Thymus (tissue), 14 donors: ENCODE measurements at places on chromosomes 12 and 14. TPM values are rescaled to one million over a fixed set of nuclear protein-coding genes. Genes with fewer than 3 reads are reported as not detected.

GRCh38 chr14:96088911-96089310 lies 49.7 kb downstream of the C14orf132 start:
- no peak for DNase-seq

- DNase-seq = no peak
These were observed 260.8 kb downstream of the TTC8 start for GRCh38 chr14:89085231-89085731.

DNA sequence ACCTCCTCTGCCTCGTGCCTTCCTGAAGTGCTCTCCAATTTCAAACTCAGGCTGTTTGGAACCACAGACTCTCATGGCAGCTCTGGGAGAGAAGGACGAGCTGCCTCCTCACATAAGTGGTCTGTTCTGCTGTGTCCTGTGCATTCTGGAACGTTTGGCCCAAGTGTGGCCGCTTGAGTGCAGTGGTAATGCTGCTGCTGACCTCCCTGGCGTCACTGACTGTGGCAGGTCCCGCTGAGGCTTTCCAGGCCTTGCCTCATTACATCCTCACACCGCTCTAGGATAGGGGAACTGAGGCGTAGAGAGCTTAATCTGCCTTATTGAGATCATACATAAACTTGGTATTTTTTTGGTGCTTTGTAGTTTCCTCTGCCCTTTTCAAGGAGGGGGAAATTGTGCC lies 14.2 kb downstream of the CCDC92 start:
- no peak for DNase-seq

DNA sequence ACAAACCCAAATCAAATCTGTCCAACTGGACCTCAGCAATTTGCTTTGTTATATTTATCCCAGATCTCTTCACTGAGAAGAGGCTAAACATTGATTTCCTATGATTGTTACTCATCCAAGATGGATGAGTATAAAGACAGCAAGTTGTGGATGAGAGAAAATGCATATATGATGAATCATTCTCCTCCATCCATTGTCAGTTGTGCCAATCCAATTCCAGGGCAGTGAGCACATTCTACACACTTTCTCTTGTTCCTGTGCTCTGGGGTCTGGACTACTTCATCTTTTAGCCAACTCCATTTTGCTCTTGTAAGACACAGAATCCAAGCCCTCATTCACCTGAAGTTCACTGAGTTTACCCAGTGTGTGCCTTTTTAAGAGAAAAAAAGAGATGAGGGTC lies 105.7 kb downstream of the GCH1 start:
- no peak for DNase-seq

GRCh38 chr12:32353540-32353939 lies 45.8 kb upstream of the FGD4 start:
- DNase-seq = no peak

- no peak for DNase-seq
These were observed 22.1 kb downstream of the LGMN start for GRCh38 chr14:92726135-92726932.

Gene SLC7A8
- total RNA-seq = 3.2 TPM

- DNase-seq = no peak
These were observed at the start of gene ARHGEF25 for GRCh38 chr12:57611108-57611826. TSS of gene ARHGEF25 (plus strand) at chr12:57611435. CDS start at chr12:57611895, 460 bp downstream.

Gene TSPAN9
- 4.9 TPM for total RNA-seq

Gene RIMBP2
- 0.47 TPM for total RNA-seq

Gene GUCY2C
- under 0.01 TPM for total RNA-seq

Gene CIROP
- 0.05 TPM for total RNA-seq

Gene ASIC1
- 1.3 TPM for total RNA-seq

- no peak for DNase-seq
These were observed 4.8 kb downstream of the LRP1 start for GRCh38 chr12:57133013-57133569.

DNA sequence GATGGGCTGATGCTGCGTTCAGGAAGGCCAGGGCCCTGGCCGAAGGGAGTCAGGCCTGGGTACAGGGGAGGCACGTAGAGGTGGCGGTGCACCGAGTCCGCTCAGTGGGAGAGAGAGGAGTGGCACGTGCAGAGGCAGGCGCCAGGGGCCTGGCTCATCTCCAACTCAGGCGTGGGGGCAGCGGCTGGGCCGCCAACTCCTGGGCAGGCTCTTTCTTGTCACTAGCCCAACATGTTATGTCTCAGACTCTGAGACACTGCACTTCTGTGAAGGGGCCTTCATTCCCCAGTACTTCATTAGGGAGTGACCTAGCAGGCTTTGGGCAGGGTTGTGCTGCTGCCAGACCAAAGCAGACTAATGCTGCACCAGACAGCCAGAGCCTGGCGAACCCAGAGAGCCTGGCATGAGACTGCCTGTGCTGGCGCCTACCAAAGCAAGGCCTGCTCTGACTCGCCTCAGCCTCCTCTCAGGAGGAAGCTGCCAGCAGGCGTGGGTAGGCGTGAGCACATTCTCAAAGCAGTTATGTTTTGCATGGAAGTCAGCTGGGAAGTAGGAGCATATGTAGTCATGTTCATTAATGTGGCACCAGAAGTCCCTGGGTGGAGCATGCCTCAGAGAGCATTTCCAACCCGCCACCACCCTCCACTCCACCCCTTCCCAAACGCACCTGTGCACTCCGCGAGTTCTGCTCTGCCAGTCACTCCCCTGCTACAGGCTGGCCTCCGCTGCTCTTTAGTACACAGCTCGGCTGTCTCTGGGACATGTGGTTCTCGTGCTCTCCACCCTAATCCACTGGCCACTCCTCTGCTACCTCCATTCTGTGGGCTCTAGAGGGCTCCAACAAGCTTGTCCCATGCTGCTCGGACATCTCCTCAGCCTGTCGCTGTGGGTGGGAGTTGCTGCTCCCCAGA lies 9.7 kb downstream of the CKB start:
- DNase-seq = no peak

Gene ABCC9
- 4.4 TPM for total RNA-seq

DNA sequence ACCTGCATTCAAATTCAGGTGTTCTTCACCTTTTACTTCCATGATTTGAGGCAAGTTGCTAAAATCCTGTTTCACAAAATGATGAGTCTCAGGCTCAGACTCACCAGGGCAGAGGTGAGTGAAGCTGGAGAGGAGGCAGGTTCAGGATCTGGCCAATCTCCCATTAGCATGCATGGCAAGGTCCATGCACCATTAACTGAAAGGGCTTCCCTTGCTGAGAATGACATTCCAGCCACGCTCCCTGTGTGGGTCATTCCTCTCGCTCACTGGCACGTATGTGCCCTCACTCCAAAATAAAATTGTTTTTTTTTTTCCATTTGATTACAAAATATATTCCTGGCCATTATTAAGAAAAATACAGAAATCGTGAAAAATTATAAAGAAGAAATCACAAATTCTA lies 257.6 kb downstream of the C12orf75 start:
- DNase-seq = no peak

GRCh38 chr14:103427485-103428443 lies 42.5 kb downstream of the MARK3 start:
- no peak for DNase-seq

- DNase-seq = no peak
These were observed 204.0 kb upstream of the PRKD1 start for GRCh38 chr14:30131581-30132097.

DNA sequence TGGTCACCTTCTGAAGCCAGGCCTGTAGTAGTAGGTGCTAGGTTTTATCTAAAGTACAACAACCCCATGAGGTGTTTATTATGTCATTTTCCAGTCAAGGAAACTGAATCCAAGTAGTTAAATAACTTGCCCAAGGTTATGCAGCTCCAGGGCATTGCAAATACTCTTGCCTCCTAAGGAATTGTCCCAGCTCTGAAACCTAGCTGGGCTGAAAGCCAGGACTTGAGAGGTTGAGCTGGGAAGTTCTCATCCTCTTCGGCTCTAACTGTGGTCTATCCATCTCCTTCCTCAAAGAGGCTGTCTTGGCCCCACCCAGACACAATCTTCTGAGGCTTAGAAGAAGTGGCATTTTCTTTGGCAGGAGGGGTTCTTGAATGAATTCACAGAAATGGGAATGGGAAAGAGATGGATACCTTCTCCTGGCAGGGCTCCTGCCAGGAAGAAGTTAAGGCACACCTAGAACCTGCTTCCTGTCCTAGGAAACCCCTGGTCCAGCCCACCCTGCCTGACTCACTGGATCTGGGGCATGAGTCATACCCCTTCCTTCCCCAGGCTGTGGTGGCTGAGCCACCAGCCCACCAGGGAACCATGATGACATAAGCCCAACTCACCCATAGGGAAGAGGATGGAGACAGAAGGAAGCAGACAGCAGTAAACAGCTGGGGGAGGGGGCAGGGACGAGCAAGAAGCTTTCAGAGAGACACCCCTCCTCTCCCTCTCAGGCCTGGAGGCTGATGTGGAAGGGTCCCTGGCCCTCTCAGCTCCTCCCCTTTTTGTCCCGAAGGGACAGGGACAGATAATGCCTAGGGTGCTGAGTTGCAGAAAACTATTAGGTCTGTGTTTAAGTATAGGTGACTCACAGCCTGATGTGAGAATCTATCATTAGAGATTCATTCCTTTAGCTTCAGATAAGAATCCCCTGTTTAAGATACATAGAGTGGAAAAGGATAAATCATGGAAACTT lies 2.1 kb upstream of the PLEK2 start:
- no peak for DNase-seq

- no peak for DNase-seq
These were observed 68.3 kb upstream of the PSMA6 start for GRCh38 chr14:35223927-35224326.

- DNase-seq = no peak
These were observed 35.4 kb upstream of the SPPL3 start for GRCh38 chr12:120939523-120939922.

Gene MLXIP
- 10.1 TPM for total RNA-seq

Gene MSI1
- total RNA-seq = 0.05 TPM

Gene FIGNL2
- total RNA-seq = 0.38 TPM

DNA sequence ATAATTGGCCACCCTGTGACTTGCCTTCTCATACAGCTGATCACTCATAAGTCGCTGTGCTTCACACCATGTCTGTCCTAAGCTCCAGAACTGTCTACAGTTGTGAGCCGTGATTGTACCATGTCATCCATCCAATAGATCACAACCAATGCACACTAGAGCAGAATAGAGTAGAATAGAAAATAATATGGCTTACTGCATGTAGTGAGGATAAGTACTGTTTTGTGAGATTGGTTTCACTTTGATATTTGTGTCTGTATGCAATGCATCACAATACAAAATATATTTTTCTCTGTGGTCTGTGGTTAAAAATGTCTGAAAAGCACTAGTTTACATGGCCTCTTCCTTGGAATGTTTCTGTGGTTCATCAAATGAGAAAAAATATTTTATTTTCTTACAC lies 237.6 kb upstream of the PRKD1 start:
- no peak for DNase-seq

Gene CPSF2
- 53.4 TPM for total RNA-seq

Gene CRACR2A
- 9.4 TPM for total RNA-seq

DNA sequence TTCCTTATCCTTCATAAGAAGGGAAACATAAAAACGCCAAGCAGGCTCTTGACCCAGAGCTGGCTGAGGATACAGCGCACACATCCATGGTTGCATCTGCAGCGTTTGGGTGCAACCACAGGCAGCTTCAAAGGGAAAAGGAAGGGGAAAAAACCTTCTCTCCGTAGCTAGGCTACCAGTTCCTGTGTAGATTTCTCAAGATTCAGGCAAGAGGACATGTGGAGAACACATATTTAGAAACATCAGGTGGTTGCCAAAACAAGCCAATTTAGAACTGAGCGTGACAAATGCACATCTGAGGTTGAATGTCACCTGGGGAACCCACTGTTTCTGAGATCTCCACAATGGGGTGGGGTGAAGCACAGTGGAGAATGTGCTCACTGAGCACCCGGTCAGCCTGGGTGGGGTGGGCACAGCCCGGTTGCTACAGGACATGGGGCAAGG lies 78.3 kb upstream of the BDKRB2 start:
- DNase-seq = no peak

DNA sequence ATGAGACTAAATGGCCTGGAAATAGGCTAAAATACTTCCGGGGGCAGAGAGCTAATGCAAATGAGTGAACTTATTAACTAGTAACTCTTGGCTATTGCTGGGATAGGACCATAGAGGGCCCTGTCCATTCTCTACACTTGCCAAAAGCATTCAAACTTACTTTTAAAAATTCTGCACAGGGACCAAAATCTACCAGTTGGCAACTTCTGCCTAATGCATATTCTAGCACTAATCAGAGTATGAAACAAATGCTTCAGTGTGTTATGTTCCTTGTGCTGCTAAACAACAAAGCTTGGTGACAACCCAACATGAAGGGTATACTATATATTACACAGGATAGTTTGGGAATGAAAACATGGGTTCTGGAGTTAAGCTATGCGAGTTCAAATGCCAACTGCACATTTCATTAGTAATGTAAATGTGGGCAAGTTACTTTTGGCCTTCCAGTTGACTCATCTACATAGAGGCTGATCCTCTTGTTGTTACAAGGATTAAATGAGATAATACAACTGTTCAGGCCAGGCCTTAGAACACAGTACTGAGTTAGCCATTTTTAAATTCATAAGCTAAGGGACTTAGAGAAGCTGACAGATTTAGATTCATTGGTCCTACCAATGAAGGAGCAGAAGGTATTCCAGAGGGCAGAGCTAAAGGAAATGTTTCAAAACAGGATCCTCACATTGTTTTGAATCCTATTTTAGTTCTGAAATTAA lies 32.4 kb downstream of the HIGD1C start:
- DNase-seq = no peak

Gene MBIP
- total RNA-seq = 15.4 TPM

GRCh38 chr12:3995306-3995705 lies 122.1 kb upstream of the PARP11 start:
- no peak for DNase-seq

DNA sequence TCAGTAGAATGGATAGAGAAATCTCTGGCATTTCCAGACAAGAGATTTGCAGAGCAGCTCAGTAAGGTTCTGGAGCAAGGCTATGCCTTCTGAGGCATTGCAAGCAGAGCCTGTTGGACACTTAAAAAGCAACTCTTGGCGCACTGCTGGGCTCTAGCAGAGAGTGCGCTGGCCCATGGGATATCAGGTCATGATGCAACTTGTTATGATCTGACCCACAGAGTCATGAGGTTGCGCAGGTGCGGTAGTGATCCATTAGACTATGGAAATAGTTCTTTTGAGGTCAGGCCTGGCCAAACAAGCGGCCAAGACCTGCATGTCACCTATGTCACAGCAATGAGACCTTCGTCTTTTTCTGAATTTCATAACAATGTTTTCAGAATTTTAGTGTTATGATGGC lies 168.6 kb downstream of the TMTC3 start:
- no peak for DNase-seq

Gene HPD
- 0.19 TPM for total RNA-seq

DNA sequence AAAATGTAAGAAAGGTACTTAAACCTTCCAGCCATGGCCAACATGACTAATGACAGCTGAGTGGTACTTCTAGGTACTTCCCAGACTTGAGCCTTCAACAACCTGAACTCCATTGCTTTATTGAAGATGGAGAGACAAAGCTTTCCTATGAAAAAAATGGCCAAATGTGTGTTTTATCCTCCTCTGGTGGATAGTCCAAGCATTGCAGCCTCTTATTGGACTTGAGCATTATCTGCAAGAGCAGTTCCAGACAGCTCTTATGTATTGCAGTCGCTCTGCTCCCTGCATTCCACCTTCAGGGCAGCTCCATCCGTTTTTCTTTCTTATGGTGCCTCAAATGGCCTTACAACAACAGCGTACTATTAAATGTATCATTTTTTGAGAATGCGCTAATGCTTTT lies 588.2 kb downstream of the NRXN3 start:
- DNase-seq = no peak
